Germinal center (tissue), 1 donor: ENCODE measurements at places on chromosomes 3 and 15.

DNA sequence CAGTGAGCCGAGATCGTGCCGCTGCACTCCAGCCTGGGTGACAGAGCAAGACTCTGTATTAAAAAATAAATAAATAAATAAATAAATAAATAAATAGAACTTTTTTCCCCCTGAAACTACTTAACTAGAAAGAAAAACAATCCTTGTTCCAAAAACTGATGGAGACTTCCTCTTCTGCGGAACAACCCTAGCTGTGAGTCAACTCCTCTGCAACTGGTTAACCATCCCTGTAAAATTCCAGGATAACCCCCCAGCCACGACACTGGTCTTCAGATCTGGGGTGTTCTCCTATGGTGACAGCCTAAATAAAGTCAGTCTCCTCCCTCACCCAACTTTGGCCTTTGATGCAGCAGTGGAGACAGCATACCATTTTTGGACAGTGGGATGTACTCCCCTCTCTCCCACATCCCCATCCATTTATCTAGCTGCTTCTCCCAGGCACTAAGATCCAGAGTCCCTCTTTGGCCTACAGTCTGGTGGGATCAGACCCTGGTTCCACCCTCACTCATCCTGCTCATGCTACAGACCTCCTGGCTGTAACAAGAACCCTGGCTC lies 352.6 kb downstream of the OCA2 start:
- DNase-seq, result no peak

DNA sequence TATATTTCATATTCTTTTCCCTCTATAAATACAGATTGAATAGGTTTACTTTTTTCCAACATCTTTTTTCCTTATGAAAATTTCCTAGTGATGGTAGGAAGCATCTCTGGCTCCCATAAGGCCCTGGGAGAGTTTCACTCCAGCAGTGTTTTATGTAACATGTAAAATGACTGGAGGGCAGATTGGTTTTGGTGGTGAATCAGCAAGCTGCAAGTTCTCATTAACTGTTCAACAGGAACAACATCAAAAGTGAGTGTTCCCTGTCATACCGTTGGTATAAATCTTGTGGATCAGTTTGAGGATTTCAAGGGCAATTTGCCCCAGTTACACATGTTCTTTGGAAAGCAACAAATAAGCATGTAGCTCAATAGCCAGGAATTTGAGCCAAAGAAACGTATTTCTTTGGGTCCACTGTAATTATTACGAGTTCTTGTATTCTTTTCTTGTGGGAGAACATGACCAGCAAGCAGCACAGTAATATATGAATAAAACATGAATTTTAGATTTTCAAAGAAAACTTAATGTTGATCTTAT lies 345.7 kb downstream of the SV2B start:
- DNase-seq, result no peak

DNA sequence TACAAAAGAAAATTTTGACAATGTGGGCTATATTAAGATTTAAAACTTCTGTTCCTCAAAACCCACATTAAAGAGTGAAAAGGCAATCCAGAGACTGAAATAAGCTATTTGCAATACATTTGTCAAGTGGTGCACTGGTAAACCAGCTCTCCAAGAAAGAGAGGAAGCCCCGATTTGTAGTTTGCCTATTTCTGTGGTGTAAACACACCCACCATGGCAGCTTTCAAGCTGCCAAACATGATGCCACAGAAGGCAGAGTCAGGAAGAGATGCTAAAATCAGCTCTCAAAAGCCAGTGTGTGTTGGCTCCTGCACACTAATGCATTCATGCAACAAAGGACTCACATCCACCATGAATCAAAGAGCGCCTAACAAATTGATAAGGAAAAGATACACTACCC lies 17.5 kb downstream of the RFTN1 start:
- DNase-seq, result no peak

DNA sequence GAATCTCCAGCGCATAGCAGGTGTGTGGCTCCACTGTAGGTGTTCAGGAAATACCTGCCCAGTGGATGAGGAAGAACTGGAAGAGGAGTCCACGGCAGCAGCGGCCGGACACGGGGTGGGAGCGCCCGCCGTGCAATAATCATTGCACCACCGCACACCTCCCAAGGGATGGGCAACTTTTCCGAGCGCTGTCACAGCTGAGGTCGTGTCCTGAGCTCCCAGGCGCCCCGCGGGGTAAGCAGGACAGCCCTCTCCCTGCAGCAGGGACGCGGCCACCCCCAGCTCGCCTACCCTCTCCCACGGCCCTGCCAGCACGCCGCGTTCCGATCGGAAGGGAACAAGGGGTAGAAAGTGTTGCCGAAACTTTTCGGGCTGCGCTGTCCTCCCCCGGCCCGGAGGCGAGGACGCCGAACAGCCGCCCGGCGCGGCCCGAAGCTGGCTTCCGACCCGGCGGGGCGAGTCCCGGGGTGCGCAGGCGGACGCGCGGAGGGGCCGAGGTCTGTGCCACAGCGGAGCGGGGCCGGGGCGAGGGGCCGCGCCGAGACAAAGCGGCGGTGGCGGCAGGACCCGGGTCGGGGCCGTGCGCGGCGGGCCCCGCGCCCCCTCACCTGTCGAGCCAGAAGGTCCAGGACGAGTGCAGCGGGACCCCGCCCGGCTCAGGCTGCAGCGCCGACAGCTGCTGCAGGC lies 475 bp downstream of the EIF4E3 start:
- DNase-seq, result peak; percentile 50

- no peak for DNase-seq
Observed at GRCh38 chr15:100265641-100266035, 76.1 kb downstream of the ADAMTS17 start.

GRCh38 chr15:35167675-35168074 lies 82.6 kb upstream of the NANOGP8 start:
- DNase-seq, result no peak
